NCI-H226 (cell line): ENCODE measurements at places on chromosomes 3 and 15.

GRCh38 chr3:31064021-31064420 lies 169.6 kb upstream of the GADL1 start:
- no peak for DNase-seq

GRCh38 chr3:79255702-79256101 lies 512.1 kb downstream of the ROBO1 start:
- DNase-seq: no peak

DNA sequence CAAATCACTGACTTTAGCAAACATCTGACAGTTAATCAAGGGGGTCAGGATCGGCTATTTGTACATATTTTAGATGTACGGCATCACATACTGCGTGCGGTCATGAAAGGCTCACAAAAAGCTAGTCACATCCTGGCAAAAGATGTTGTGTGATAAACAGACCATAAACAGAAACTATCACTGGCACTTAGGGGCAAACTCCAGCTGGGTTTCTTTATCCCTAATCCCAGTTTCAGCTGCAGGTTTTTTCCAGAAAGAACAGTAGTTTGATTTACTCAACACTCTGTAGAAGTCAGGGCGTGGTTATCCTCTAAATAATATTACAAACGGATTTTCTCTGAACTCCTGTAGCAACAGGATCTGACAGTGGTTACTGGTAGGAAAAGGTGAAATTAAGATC lies 112.4 kb upstream of the BHLHE40 start:
- no peak for DNase-seq

DNA sequence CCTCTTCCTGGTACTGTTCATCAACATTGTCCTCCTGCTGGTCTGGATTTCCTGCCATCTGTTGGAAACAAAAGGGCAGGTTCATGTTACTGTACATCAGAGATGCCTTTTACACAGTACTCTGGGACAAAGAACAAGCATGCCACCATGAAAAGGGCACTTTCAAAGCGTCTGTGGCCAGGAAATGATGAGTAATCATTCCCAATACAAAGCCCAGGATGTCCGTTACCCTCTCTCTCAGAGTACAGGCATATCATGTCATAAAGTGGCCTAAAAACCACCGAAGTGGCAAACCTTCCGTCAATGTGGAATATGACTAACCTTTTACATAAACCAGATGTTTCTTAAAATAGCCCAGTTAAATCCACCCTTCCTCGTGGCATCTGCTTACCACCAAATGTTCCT lies 71.2 kb downstream of the GOLIM4 start:
- DNase-seq: no peak

- DNase-seq: no peak
Observed at GRCh38 chr3:134334231-134334900, 39.9 kb downstream of the AMOTL2 start.

DNA sequence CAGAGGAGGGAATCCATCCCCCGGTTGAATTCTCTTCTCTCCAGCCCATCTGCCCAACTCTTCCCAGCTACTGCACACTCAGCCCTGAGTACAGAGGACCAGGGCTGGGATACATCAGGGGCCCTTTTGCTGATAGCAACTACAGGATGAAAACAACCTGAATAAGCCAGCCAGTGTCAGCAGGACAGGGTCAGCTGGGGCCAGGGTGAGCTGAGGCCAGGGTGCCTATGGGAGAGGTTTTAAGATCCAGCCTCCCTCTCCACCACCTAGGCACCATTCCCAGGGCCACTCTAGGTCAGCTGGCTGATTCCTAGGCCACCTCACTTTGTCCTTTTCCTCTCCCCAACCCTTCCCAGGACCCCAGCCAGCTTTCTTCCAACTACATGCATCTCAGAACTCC lies 83.8 kb downstream of the MRPL46 start:
- no peak for DNase-seq

DNA sequence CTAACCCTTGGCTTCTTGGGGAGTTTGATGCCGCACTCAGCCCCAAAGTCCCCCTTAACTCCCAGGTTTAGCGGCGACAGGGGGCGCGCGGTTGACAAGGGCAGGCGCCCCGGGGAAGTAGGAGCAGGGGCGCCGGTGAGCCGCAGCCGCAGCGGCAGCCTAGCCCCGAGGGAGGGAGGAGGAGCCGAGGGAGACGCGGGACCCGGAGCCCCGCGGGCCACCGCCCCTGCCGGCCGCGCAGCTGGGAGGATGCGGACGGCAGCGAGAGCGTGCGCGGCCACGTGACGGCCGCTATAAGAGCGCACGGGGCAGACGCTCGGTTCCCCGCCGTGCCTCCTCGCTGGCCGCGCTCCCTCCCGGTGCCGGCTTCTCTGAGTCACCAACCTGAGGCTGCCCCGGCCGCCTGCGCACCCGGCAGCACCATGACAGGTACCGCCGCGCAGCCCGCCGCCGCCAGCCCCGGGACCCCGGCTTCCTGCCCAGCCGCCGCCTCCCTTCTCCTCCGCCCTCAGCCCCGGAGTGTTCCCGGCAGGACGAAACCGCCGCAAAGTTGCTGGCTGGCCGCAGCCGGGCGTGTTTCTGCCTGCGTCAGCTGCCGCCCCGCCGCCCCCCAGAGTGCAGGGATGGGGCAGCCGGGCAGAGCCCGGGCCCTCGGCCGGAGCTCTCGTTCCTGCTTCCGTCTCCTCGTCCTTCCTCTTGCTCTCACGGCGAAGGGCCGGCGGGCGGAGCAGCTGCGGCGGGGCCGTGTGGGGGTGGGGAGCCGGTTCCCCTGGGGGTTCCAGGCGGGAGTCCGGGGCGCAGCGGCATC lies at the start of gene GYG1:
GYG1 (plus strand) TSS at position 322 of the 808 bp plus-strand sequence; CDS start at position 423, 101 bp downstream.
- DNase-seq: peak; percentile 68

DNA sequence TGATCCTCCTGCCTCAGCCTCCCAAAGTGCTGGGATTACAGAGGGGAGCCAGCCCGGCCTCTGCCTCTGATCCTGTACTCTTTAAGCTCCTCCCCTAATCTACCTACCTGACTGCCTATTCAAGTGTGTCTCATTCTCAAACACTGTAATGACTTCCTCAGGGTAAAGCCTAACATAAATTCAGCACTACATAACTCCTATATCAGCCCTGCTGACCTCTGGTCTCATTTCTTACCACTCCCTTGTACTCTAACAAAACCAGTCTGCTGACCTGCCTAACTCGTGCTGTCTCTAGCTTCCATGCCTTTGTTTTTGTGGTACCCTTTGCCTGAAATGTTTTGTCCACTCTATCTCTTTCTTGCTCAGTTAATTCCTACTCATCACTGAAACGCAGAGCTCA lies 172.1 kb upstream of the IL12A start:
- DNase-seq: no peak

DNA sequence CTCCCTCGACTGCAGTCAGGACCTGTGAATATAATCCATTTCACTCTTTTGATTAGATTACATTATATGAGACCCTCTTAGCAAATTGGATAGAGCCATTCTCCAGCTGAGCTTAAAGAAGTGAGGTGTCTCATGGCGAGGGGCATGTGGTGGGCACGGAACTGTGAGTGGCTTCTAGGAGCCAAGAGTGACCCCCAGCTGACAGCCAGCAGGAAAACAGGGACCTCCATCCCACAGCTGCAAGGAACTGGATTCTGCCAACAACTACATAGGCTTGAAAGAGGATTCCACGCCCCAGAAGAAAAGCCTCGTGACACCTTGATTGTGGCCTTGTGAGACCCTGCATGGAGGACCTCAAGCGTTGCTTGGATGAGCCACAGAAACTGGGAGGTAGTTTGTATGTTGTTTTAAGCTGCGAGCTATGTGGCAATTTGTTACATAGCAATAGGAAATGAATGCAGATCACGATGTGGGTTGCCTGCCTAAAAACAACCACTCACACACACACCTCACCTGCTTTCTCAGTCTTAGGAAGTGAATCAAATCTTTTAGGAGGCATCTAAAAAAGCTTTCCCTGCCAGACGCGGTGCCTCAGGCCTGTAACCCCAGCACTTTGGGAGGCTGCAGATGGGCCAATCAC lies 84.2 kb upstream of the BHLHE40 start:
- DNase-seq: no peak
